NCI-H460 (cell line): ENCODE measurements at places on chromosomes 4 and X.
A peak's percentile ranks its signal among the peaks of the same experiment; 100 is the strongest.

DNA sequence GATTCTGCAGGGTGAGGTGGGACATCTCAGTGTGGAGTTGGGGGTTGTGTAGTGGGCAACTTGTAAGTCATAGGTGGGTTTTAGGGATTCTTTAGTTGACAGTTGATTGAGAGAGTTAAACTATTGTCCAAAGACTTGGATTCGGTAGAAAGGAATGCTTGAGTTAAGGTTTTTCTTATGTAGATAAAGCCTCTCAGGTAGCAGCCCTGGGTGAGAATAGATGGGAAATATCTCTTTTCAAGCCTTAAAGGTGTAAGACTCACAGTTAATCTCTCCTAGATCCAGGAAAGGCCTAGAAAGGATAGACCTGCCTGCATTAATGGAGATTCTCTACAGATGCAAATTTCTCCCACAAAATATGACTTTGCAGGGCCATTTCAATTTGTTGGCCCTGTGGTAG is 108.4 kb downstream of the ARSJ start:
- DNase-seq = no peak

GRCh38 chr4:15327311-15328298 is 100.2 kb upstream of the C1QTNF7 start:
- no peak for DNase-seq

GRCh38 chr4:3871181-3871852 is 105.1 kb downstream of the ADRA2C start:
- DNase-seq = no peak

DNA sequence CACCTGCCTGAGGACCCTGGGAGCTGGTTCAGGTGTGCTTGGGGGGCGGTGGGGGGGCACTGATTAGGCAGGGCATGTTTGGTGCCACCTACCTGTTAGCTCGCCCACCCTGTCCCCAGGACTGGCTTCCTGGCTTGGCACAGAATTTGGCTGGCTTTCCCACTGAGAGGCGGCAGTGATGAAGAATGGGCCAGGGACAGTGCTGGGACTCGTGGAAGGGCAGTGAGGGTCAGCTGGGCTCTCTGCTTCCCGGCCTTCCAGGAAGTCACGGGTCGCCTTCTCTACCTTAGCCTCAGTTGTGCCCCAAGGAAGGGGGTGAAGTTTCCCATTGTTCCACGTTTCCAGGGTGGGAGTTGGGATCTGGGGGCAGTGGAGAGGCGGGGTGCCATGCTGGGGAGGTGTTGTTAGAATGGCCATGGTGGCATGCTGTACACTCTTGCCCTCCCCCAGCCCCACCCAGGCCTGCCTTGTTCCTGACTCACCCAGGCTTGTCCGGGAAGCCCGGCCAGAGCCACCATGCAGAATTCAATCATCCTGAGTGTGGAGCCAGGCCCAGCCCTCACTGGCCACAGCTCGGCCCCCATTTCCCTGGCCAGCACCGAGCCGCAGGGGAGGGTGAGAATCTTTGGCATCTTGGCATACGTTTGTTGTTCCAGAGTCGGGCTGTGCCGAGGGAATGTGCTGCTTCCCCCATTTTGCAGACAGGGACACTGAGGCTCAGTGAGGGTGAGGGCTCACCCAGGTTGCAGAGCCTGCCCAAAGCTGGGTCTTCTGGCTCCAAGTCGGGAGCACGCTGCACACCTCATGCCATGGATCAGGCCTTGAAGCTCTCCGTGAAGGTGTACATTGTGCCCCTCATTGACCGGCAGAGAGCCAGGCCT is 21.9 kb upstream of the GPR78 start:
- no peak for DNase-seq

DNA sequence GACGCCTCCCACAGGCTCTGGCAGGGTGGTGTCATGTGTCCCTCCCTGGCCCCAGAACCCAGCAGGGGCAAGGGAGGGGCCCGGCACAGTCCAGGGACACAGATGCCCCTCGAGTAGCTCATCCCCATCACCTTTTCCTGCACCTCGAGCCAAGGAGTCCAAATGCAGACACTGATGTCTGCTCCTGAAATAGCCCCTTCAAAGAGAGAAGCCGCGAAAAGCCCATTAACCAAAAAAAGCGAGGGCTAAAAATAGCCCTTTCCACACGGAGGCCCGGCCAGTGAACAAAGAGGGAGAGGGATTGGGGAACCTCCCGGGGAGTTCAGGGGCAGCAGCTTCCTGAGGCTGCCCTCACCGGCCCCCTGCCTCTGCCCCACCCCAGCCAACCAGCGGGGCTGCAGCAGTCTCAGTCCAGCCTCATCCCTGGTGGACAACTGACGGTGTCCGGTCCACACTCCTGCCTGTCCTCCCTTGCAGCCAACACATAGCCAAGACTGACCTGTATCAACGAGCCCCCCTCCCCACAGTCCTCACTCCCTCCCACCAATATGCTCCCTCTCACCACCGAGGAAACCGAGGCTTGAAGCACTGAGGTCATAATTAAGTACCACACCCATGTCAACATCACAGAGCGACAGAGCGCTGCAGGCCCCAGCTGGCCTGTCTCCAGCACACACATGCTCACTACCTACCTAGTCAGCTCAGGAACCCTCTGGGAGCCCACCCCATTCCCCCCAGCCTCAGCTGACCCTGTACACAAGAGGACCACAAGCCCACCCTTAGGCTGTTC is 23.9 kb downstream of the WDR1 start:
- no peak for DNase-seq

- no peak for DNase-seq
Measured at GRCh38 chr4:31259119-31259518, 539.0 kb downstream of the PCDH7 start.

GRCh38 chr4:168537086-168537485 is 40.2 kb downstream of the PALLD start:
- no peak for DNase-seq

GRCh38 chr4:137705171-137705783 is 173.0 kb upstream of the PCDH18 start:
- DNase-seq = no peak

DNA sequence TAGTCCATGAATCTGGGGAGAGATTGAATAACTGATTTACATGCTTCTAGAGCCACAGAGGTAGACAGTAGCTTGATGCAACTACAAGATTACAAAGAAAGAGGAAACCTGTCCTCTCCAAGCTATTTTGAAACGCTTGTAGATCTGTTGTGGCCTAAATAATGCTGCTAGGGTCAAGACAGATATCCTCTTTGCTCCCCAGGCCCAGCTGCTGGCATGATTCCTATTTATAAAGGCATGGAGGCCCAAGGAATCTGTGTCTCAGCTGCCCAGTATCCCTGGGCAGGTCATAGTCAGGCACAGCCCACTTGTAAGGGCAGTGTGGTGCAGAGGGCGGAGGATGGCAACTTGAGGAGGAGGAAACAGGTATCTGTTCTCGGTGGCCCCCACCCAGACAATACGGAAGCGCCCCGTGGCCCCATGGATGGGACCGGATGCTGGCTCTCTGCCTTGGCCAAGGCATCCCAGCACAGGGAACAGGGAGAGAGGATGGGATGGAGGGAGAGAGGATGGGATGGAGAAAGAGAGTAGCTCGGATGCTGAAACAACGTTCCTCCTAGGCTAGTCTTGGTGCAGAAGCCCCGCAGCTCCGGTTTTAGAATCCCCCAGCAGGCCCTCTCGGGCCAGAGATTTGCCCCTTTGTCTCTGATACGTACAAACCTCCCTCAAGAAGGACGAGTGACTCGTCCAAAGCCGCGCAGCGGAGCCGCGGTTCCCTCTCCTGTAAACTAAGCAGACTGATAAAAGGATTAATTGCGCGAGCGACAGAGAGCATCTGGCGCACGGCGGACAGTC is 767 bp upstream of the SMIM20 start:
- no peak for DNase-seq

DNA sequence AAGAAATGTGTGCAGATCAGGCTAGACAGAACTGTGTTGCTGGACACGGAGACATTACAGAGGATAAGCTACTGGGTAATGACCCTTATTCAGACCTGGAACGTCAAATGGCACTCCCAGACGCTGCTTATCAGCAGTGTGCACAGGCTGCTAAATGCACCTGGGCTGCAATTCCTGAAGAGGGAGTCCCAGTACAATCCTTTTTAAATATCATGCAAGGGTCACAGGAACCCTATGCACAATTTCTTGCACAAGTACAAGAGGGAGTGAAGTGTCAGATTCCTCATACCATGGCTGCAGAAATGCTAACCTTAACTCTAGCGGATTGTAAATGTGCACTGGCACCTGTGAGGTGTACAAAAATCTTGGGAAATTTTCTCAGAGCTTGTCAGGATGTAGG is 16.9 kb downstream of the SPIN2B start:
- DNase-seq = no peak

DNA sequence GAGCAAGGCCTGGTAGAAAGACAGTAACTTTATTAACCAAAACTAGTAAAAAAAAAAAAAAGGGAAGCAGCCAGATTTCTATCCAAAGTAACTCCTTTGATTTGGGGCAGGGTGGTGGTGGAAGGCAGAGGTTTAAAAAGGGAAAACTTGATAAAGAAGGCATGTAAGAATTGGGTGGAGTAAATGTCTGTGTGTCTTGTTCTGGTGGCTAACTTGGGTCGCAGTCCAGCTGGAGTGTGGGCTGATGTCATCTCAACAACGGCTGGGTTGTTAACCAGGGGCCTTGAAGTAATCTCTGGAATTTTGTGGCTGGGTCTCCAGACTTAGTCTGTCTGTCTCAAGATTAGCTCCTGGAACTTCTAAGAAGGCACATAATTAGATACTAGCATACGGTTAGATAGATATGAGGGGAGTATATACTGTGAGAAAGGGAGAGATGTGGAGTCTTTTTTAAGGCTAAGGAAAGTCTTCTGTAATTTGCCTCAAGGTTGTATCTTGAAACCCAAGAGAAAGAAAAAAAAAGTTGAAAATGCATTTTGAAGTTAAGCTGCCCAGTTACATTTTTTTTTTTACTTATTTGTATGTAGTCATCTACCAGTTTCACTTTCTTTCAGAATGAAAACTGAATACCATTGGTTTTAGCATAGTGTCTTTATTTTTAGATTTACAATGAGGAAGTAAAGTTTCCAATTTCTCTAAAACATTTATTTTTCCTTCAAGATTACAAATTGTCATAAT is 48.3 kb downstream of the MTHFD2L start:
- DNase-seq = no peak

- no peak for DNase-seq
Measured at GRCh38 chr4:17206829-17207801, 304.8 kb downstream of the QDPR start.

- DNase-seq = no peak
Measured at GRCh38 chr4:41183021-41183553, 31.3 kb downstream of the APBB2 start.

DNA sequence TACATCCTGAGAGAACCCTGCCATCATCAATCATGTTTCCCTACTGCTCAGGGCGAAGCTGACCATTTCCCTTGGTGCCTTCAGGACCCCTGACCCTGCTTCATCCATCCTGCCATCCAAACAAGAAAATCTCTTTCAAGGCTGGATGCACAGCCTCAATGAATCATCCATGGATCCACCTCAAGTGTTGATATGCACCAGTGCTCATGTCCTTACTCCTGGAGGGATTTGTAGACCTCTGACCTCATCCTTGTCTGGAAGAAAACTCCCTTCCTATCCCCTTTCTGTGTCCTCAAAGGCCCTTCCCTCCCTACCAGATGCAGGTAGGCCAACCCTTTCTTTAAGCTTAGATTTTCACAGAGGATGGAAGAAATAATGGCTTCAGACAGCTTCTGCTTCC is 24.6 kb downstream of the BEX3 start:
- no peak for DNase-seq

DNA sequence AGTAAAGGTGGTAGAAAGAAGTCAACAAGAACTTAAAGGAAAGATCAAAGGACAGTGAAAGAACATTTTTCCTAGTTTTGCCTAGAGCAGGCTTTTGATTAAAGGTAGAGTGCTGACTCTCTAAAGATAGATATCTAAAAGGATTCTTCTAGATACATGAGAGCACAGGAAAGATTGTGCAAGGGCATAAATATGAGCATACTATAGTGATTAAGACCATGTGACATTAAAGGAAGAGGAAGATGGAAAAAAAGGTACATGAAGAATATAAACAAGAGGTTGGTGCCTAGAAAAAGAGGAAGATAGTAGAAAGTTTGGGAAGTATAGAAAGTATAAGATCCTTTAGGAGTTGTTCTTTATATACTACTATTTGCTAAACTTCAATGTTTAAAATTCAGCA is 26.1 kb upstream of the TET2 start:
- no peak for DNase-seq

- DNase-seq = peak; percentile 82
Measured at GRCh38 chrX:16828124-16828908, 41.8 kb downstream of the RBBP7 start.

DNA sequence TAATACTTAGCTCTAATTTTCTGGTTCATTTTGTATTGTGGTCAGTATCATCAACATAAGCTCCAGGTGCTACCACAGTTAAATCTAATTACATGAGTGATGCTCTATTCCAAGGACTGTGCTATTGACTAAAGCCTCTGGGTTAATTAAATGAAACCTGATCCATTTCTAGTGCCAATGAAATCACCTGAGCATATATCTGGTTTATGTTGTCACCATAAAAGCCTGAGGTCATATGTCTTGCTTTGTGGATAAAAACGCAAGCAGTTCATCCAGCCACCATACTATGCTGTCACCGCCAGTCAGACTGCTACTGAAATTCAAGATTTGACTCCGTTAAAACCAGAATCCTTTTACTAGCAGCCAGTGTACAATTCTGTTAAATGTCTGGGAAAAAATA is 64.2 kb upstream of the ZNF518B start:
- no peak for DNase-seq

DNA sequence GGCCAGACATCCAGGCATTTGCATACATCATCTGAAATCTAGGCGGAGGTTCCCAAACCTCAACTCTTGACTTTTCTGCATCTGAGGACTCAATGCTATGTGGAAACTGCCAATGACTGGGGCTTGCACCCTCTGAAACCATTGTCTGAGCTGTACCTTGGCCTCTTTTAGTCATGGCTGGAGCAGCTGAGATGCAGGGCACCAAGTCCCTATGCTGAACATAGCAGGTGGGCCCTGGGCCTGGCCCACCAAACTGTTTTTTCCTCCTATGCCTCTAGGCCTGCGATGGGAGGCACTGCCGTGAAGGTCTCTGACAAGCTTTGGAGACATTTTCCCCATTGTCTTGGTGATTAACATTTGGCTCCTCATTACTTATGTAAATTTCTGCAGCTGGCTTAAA is 22.7 kb downstream of the PBDC1 start:
- DNase-seq = no peak

- no peak for DNase-seq
Measured at GRCh38 chrX:123336666-123337065, 152.6 kb downstream of the GRIA3 start.

GRCh38 chr4:168853770-168854169 is 156.3 kb downstream of the CBR4 start:
- no peak for DNase-seq

DNA sequence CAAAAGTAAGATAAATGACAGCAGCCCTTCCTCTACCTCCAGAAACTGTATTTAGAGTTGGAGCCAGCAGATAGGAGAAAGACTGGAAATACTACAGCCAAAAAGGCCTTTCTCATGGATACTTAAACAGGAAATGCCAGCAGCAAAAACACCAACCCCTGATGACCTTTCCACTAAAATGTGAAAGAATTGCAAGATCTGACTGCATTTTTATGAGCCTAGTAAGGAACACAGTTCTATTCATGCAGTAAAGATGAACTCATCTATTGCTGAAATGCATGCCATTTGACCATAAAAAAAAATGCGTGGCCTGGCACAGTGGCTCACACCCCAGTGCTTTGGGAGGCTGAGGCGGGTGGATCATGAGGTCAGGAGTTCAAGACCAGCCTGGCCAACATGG is 19.9 kb downstream of the ABCG2 start:
- DNase-seq = no peak
